Stimulated activated CD8-positive, alpha-beta memory T cell treated with anti-CD3 and anti-CD28 coated beads, Interleukin-7, amount 100 ng/mL, for 48 hours (primary cell): ENCODE measurements at places on chromosomes 2 and 18.

- DNase-seq, result no peak
These were observed 112.5 kb downstream of the KCNF1 start for GRCh38 chr2:11024259-11024645.

GRCh38 chr2:38454081-38454480 is 77.0 kb upstream of the ATL2 start:
- no peak for DNase-seq

GRCh38 chr2:169712791-169713227 is 18.5 kb downstream of the PHOSPHO2 start:
- no peak for DNase-seq

- no peak for DNase-seq
These were observed 165.3 kb downstream of the NEDD4L start for GRCh38 chr18:58209326-58209725.
